ENCODE measurements at places on chromosomes 4 and X.

GRCh38 chr4:179601671-179602070, 2159.4 kb upstream of the AGA start:
- no peak for DNase-seq

GRCh38 chr4:85824166-85824945, 349.4 kb downstream of the ARHGAP24 start:
- DNase-seq: no peak

DNA sequence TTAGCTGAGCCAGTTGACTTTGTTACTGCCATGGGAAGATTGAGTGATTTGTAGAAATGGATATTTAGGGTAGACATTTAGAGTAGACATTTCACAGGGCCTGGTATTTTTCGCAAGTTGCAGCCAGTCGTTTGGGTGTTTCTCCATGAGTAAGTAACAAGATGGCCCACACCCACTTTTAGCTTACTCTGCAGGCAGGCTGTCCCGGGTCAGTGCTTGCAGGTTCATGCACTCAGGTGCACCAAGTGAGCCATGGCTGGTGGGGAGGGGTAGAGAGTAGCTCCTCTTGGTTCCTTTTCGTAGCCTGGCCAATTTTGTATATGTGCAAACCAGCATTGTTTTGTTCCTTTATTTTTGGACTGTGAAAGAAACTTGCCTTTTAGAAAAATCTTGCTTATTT, 145.6 kb downstream of the POLA1 start:
- DNase-seq: no peak

- no peak for DNase-seq
Measured at GRCh38 chr4:127249767-127250108, 383.0 kb upstream of the INTU start.

- peak; percentile 42 for DNase-seq
Measured at GRCh38 chr4:86554646-86555045, 39.5 kb upstream of the PTPN13 start.

DNA sequence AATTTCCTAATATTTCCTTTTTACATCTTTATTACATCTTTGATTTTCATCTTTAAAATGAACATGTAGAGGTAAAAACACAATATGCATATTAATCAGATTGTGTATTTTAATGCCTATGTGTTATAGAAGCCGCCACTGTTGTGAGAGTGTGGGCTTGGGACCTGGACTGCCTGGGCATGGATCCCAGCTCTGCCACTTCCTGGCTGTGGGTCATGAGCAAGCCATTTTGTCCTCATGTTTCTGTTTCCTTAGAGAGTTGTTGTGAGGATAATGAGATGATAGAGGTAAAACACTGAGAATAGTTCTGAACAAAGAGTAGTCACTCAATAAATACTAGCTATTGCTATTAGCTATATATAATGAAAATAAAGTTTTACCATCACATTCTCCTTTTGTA, 38.4 kb upstream of the SCOC start:
- no peak for DNase-seq

GRCh38 chr4:75710246-75710645, 14.1 kb upstream of the USO1 start:
- DNase-seq: peak; percentile 78

DNA sequence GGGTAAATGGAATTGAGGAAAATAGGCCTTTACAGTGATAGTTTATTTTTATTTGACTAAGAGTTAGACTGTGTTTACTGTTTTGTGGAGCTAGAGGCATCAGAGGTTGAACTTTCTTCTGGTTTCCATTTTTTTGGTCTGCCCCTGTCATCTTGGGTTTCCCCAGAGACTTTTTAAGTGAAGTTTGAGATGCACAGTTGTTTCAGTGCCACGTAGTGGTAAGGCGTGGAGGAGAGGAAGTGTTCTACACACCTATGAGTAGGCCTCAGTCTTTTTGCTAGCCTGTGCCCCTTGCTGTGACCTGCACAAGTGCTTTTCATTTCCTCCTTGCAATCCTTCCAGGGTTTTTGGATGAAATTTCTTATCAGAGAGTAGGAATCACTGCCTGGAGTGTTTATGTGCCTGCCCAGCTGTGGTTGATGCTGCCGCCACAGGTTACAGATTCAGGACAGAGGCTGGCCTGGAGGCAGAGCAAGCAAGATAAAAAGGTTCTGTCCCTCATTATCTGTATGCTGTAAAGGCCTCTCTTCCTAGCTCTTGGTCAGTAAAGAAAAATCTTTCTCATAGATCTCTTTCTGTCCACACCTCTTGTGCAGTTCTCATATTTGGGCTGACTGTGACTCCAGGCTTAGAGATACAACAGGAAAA, 12.5 kb upstream of the HSFX4 start:
- DNase-seq: no peak

DNA sequence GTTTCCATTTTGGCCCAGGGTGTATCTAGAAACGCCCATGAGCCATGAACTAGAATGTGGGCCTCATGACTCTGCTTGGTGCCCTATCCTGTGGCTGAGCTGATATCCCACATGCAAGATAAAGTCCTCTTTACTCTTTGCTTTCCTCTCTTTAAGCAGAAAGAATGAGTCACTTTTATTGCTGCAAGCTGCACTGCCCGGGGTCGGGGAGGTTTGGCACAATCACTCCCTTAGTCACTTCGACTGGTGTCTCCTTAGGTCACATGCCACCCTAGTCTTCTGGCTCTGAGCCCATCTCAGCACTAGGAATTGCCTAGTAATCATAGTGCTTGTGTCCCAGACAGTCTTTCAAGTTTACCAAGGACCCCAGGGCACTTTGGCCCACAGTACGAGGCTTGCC, 75.1 kb upstream of the CXorf66 start:
- DNase-seq: peak; percentile 18

DNA sequence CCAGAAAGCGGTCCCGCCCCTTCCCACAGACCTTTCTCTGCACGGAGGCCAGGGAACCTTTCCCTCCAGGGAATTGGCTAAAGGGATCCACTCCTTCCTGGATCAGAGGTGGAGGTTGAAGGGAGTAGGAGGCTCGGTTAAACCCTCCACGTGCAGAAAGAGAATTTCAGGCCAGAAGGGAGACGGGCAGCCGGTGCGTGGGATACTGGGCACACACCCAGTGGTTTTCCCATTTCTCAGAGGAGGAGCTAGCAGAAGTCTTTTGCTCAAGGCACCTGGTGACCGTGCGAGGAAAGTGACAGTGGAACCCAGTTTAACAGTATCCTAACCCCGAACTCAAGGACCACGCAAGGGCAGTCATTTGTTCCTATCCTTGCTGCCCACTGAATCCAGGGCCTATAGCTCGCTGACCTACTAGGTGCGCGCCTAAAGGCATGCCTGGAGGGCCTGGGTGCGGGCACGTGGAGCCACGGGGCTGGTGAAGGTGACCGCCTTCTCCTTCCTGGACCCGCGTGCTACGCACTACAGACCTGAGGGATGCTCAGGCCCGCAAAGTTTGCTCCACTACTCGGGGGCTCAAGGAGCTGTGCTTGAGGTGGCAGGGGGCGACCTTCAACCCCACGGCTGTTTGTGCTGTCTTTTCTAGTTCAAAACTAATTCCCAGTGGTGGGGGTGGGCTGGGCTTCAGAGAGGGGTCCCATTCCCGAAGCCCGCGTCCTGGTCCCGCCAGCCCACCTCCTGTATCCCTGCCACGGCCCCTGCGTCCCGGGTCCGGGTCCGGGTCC, 587 bp upstream of the AFF2 start:
- no peak for DNase-seq

GRCh38 chr4:73850261-73850970, 2.7 kb upstream of the PF4V1 start:
- DNase-seq: no peak

- DNase-seq: peak; percentile 12
Measured at GRCh38 chrX:106862972-106863688, 40.0 kb downstream of the RIPPLY1 start.

DNA sequence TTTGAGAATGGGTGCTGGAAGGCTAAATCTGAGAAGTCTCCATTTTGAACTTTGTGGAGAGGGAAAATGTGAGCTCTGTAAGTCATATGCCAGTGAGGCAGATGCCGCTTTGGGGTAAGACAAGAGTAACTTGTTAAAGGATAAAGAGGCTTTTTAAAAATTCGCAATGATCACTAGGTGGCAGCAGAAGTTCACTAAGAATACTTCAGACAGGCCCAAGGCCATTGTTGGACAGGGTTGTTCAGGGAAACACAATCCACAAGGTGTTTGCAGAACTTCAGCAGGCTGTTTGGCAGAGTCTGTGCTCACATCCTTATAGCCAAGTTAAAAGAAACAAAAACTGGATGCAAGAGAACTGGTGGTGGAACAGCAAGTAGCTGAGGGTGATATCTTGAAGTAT, 13.7 kb upstream of the PIGA start:
- DNase-seq: peak; percentile 74

GRCh38 chrX:131764216-131764615, 220.3 kb downstream of the OR13H1 start:
- DNase-seq: no peak

DNA sequence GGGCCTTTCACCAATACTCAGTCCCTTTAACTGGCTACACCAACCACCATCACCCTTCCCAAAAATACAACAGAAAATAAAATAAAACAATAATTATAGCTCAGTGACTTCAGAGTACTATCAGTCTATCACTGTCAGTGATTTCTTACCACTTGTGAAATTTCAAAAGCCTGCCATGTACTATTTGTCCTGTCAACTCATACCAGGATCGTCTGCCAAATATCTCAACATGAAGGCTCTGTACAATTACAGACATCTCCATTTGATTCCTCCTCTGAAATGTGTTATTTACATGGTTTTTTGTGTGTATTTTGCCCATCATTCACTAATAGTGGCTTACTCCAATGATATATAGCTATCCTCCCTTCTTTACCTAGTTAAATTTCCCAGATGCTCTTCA, 772.0 kb downstream of the IL1RAPL1 start:
- DNase-seq: no peak

DNA sequence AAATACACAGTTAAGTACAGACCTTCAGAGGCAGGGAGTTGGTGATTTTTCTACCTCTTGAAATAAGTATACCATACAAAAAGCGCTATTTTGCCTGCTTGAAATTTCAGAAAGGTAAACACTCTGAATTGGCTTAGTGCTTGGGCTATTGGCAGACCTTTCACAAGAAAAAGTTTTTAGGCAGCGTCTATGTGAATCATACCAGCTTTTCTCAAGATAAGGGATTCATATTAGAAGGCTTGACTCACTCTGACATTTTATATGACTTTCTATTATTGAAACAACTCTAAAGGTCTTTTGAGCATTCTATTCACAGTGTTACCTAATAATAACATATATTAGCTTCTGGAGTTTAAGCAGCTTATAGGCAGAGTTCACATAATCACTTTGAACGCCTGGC, 286.4 kb upstream of the FAT1 start:
- DNase-seq: no peak

- no peak for DNase-seq
Measured at GRCh38 chr4:113827285-113827684, 65.7 kb upstream of the CAMK2D start.

- DNase-seq: no peak
Measured at GRCh38 chr4:188783175-188783574, 643.9 kb downstream of the TRIML1 start.

- peak; percentile 56 for DNase-seq
Measured at GRCh38 chr4:24605216-24605615, 20.9 kb upstream of the DHX15 start.

GRCh38 chrX:7435822-7436221, 287.9 kb upstream of the PUDP start:
- peak; percentile 1 for DNase-seq

DNA sequence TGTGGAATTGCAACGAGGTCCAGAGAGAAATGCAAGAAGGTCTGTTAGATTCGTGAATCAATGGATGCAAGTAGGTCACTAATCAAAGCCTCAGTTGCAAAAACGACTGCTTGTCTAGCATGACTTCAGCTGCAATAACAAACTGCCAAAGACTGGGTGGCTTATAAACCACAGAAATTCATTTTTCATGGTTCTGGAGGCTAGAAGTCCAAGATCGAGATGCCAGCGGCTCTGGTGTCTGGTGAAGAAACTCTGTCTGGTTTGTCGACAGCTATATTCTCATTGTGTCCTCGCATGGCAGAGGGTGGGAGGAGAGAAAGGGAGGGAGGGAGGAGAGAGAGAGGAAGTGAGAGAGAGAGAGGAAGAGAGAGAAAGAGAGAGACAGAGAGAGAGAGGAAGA, 114.7 kb downstream of the MXRA5 start:
- DNase-seq: no peak

- peak; percentile 70 for DNase-seq
Measured at GRCh38 chr4:87388901-87389300, 2.1 kb downstream of the HSD17B11 start.

DNA sequence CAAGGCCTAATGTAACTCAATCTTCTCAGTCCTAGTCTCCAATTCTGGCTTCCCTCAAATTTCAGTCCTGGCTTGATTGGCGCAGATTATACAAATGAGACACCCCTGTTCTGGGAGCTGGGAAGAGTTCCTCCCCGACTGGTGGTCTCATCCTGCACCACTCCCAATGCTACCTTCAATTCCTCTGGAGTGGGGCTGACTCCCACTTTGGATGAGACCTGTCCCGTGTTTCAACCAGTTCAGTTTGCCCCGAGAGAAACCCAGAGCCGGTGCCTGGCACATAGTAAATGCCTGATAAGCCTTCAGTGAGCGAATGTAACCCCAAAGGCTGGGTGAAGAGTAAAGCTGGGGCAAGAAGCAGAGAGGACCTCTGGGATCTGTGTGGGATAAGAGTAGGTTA, 4.0 kb upstream of the SYP start:
- DNase-seq: no peak
